ENCODE measurements at places on chromosomes 1 and 21.

DNA sequence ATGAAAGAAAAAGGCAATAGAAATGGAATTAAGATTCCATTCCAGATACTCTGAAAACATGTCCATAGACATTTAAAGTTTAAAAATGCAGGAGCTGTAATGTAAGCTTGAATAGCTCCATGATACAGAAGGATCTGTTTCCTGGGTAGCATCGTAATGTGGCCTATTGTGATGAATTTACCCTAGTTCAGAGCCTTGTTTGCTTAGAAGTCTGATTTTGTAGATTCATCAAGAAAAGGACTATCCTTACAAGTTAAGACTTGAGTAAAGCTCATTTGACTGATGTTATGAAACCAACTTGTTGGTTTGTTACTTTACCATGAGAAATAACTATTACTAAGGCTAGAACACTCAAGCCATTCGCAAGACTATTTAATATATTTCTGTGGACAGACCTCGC is 55.5 kb downstream of the KIF1B start:
- no peak for DNase-seq

DNA sequence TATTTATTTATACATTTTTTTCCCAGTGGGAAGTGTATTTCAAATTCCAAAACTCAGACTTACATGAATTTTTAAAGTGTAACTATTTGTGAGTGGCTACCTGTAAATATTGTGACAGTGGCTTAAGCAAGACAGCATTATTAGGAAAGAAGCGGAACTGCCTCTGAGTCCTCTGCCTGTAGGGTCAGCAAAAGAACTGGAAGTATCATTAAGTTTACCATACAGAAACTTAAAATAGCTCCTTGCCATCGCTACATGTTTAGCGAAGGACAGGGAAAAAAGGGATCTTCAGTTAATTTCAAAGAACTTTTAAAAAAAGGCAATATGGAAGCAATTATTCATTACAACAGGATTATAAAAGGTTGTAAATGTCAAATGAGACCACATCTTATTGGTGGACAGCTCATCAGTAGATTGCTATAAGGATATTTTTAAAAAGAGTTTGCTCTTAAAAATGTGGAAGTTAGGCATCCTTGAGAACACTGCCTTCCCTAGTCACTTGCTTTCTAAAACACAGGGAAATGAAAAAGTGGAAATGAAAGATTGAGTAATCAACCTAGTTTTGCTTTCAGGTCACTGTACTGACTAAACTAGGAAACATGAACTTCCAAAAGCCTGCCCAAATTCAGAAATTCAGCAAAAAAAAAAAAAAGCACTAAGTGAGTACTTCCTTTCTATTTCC is 39.2 kb downstream of the NSL1 start:
- no peak for DNase-seq

- DNase-seq: no peak
Observed at GRCh38 chr21:43829575-43830119, 35.4 kb upstream of the AGPAT3 start.

GRCh38 chr21:35925497-35925896 is 134.8 kb downstream of the SETD4 start:
- no peak for DNase-seq

DNA sequence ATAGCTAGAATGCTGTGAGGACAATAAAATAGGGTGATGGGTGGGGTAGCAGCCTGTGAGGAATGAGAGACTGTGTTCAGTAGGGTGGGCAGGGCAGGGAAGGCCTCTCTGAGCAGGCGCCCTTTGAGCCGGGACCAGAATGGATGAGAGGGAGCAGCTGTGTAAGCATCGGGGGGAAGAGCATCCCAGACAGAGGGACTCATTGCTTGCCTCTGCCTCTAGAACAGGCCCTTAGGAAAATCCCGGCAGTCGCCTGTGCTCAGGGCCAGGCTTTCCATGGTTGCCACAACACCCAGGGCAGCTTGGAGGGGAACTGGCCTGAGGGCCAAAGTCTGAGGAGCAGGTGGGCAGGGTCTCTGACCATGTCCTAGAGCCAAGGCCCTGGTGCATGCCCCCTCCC is 774 bp downstream of the SLC2A7 start:
- no peak for DNase-seq

- no peak for DNase-seq
Observed at GRCh38 chr21:42245331-42246193, 26.6 kb downstream of the ABCG1 start.

GRCh38 chr1:219113261-219113660 is 60.4 kb upstream of the LYPLAL1 start:
- DNase-seq: no peak

GRCh38 chr1:62241371-62242131 is 46.9 kb downstream of the L1TD1 start:
- DNase-seq: no peak

GRCh38 chr1:28078680-28079626 is 9.5 kb downstream of the EYA3 start:
- no peak for DNase-seq

GRCh38 chr1:218395916-218396315 is 50.8 kb downstream of the TGFB2 start:
- DNase-seq: no peak

DNA sequence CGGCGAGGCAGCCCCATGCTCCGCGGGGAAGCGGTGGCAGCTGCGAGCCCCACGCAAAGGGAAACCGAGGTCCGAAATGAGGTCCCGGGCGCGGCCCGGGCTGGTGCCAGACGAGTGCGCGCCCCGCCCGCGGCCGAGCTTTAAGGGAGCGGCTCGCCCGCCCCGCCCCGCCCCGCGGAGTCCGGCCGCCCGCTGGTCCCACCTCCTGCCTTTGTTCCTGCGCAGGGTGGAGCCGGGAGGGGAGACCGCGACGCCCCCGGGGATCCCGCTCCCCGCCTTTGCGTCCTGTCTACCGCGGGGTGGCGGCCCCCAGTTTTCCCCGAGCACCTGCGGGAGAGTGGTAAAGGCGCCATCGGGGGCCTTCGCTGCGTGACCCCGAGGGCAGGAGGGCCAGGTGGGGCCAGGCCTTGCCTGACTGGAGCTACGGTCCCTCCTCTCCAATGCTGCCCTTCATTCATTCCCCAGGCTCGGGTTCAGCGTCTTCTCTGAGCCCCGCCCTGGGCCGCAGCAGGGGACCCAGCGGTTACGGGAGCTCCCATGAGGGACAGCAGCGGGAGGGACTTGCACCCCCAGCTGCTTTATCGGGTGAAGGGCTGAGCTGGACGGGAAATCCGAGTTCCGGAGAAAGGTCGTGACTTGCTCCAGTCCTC is at the start of gene HES2:
Gene HES2, minus strand, starts transcription at position 116 of the 650 bp plus-strand sequence. Its CDS starts 99 bp downstream, at position 17.
- no peak for DNase-seq

DNA sequence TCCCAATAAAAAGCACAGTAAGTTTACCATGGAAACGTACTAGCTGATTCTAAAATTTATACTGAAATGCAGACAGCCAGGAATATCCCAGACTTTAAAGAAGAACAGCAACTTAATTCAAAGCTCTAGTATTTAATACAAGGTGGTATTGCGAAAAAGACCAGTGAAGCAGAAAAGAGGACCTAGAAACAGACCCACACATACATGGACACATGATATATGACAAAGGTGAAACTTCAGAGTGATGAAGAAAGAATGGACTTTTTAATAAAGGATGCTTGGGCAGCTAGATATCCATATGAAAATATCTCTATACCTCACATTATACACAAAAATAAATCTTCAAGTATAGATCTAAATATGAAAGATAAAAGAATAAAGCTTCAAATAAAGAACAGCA is 62.6 kb downstream of the COP1 start:
- DNase-seq: no peak

GRCh38 chr1:55597910-55598309 is 382.7 kb upstream of the USP24 start:
- DNase-seq: no peak
